ENCODE measurements at places on chromosomes 11 and 22.

GRCh38 chr11:118878163-118878563, 5.5 kb upstream of the CXCR5 start:
- DNase-seq, result peak; percentile 35

DNA sequence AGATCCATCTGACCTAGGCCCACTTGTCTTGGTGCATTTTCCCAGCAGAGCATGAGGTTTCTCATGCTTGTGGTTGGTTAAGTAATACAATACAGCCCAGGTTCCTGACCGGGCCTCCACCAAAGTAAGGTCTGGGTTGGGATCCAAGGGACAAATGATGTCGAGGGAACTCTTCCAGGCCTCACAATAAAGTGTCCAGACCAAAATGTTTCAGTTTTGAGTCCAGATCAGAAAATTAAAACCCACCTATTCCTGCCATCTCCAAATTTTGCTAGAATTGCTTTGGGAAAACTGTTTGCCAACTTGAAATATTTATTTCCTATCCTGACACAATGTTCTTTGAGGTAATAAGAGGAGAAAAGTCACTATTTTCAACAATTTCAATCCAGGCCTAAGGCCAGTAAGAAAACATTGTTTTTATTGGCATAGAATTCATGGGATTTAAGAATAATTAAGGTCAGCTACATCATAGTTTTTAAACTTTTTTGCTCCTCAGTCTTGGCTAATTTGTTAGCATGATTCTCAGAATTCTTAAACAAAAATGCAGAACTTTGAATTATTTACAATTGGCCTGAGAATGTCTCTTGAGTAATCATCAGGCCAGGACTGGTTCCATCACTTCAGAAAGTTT, 51.4 kb downstream of the ME3 start:
- DNase-seq, result no peak

GRCh38 chr11:113262594-113262993, 51.8 kb upstream of the TTC12 start:
- no peak for DNase-seq

- DNase-seq, result peak; percentile 70
Observed at GRCh38 chr22:50306753-50307749, at the start of gene PLXNB2. Gene PLXNB2, minus strand, starts transcription at chr22:50307646. Its CDS starts 17,062 bp downstream, at chr22:50290584.

GRCh38 chr22:33038131-33038772, 19.9 kb downstream of the SYN3 start:
- no peak for DNase-seq

DNA sequence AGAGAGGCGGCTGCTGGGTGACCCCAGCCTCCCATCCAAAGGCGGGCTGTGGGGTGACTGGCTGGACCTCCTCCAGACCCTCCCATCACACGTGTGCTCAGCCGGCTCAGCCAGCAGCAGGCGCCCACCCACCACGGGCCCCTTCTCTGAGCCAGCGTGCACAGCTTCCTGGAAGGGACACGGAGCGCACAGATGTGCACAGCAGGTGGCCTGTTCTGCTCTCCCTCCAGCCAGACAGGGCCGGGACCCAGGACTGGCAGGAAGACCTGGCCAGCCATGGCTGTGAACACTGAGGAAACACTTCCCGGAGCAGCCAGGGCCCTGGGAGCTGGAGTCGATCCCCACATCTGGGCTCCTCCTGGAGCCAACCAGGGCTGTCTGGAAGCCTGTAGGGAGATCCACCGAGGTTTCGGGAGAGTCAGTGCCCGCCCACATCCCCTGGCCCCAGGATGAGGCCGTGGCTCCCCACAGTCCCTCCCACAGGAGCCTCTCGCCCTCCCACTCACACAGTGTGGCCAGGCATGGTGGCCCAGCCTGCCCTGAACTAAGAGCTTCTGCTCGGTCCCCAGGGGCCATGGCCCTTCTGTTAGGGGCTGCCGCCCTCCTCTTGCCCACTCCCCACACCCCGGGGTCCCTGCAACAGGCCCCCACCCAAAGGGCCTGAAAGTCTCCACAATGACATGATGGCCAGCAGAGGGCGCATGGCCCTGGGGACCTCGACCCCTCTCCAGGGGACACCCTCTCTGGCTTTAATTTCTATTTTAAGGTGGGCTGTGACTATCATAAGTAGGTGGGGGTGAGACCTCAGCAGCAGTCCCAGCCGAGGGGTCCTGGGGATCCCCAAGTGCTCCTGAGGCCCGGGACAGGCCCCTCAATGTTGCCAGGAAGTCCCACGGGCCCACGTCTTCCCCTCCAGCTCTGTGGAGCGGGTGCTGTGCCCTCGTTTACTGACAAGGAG, 90.6 kb upstream of the FGF3 start:
- peak; percentile 51 for DNase-seq

DNA sequence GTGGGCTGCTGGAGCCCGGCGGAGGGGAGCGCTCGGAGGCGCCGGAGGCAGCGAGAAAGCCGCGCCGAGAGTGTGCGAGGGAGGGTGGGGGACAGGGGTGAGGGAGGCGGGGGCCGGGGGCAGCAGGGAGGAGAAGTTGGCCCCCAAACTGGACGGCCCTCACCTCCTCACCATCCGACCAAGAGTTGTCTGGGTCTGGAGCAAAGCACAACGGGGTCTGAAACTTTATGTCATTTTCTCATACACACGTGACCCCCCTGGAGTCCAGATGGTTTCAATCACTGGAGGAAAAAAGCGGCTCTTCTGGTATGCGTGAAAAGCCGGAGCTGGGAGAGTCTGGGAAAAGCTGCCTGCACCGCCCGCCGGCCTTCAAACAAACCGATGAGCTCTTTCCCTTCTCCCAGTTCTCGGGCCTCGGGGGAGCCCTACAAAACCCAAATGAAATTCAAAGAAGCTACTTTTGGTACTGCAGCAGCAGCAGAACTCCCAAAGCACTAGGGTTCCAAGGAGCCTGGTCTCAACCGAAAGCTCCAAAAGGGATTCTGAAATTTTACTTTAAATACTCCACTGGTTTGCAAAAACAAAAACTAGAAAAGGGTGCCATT, 39.7 kb upstream of the AKIP1 start:
- DNase-seq, result peak; percentile 9

GRCh38 chr11:17457396-17458173, 19.1 kb downstream of the ABCC8 start:
- no peak for DNase-seq

DNA sequence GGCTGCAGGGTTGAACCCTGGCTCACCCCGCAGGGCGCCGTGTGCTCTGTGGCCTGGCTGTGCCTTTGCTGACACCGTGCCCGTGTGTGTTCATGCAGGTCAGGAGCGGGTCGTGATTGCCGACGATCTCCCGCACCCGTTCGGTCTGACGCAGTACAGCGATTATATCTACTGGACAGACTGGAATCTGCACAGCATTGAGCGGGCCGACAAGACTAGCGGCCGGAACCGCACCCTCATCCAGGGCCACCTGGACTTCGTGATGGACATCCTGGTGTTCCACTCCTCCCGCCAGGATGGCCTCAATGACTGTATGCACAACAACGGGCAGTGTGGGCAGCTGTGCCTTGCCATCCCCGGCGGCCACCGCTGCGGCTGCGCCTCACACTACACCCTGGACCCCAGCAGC, 47.0 kb upstream of the PPP6R3 start:
- DNase-seq, result no peak

GRCh38 chr11:109527496-109527895, 105.5 kb downstream of the C11orf87 start:
- no peak for DNase-seq

GRCh38 chr22:22213231-22213630, 31.4 kb upstream of the VPREB1 start:
- no peak for DNase-seq

- peak; percentile 70 for DNase-seq
Observed at GRCh38 chr11:75536786-75537641, 11.3 kb upstream of the GDPD5 start.

GRCh38 chr11:1271002-1271401, 38.4 kb downstream of the TOLLIP start:
- no peak for DNase-seq

DNA sequence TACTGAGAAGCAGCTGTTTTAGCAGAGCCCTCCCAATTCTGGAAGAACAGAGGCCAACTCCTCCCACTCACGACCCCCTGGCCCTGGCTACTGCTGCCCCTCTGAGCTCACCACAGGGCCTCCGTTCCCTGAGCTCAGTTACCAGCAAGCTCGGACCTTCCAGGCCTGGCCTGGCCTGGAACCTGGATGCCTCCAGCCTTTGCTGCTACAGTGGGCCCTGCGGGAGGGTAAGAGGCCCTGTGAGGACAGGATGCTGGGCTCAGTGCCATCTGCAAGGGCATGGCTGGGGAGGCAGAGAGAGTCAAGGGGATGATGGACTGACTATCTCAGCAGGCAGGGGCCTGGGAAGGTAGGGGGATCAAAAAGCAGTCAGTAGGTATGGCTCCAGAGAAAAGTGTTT, 209.9 kb upstream of the NCAM1 start:
- DNase-seq, result no peak

- peak; percentile 81 for DNase-seq
Observed at GRCh38 chr11:83249972-83250593, 36.1 kb downstream of the CCDC90B start.

DNA sequence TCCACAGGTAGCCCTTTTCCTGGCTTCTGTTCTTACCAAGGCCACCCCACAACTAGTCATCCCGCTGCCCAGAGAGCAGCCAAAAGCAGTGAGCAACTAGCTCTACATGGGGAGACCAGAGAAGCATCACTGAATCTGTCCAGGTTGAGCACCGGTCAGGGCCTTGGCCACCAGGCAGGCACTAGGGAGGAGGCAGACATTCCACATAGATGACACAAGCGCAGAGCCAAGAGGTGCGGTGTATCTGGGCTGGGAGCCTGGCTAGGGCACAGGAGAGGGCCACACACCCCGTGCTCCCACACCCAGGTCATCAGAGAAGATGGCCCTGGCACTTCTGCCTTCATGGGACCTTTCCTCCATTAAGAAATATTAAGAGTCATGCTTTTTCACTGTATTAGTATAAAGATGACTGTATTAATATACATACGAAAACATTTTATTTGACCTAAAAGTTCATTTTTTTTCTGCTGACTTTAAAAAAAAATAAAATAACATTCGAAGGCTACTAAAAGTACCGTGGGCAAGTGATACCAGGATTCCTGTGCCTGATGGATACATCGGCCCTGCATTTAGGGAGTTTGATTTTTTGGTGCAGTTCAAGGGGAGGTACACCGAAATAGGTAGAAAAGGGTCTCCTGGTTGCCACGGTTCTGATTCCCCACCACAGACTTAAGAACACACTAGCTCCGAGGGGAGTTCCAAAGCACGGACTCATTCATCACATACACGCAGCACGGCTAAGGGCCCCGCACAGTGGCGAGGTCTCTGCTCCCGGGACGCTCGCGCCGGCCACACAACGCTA, 1.2 kb downstream of the DGCR2 start:
- peak; percentile 26 for DNase-seq
